ENCODE measurements at places on chromosomes 11 and 22.
A peak's percentile ranks its signal among the peaks of the same experiment; 100 is the strongest.

GRCh38 chr22:24731761-24732160 lies 42.8 kb downstream of the PIWIL3 start:
- no peak for DNase-seq

DNA sequence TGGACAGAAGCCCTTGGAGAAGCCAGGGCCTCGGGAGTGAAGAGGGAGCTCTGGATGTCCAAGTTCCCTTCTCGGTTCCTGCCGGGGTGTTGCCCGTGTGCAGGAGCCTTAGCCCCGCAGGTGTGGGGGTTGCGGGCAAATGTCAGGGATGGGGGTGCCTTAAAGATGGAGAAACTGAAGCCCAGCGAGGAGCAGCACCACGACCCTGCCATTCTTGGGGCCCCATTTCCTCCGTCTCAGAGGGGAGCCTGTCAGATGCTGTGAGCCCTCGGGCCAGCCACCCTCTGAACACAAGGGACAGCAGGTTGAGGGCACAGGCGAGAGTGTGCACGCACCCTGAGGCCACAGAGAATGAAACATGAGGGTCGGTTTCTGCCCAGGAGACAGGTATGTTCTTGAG lies 6.3 kb downstream of the OSBPL5 start:
- DNase-seq, result no peak

GRCh38 chr11:134374171-134374570 lies 37.9 kb downstream of the B3GAT1 start:
- DNase-seq, result no peak

GRCh38 chr11:28679795-28680468 lies 571.7 kb downstream of the METTL15 start:
- DNase-seq, result no peak

- DNase-seq, result no peak
These were observed 50.9 kb downstream of the ENDOD1 start for GRCh38 chr11:95140397-95141033.

GRCh38 chr11:93403930-93404329 lies 73.4 kb downstream of the DEUP1 start:
- no peak for DNase-seq

DNA sequence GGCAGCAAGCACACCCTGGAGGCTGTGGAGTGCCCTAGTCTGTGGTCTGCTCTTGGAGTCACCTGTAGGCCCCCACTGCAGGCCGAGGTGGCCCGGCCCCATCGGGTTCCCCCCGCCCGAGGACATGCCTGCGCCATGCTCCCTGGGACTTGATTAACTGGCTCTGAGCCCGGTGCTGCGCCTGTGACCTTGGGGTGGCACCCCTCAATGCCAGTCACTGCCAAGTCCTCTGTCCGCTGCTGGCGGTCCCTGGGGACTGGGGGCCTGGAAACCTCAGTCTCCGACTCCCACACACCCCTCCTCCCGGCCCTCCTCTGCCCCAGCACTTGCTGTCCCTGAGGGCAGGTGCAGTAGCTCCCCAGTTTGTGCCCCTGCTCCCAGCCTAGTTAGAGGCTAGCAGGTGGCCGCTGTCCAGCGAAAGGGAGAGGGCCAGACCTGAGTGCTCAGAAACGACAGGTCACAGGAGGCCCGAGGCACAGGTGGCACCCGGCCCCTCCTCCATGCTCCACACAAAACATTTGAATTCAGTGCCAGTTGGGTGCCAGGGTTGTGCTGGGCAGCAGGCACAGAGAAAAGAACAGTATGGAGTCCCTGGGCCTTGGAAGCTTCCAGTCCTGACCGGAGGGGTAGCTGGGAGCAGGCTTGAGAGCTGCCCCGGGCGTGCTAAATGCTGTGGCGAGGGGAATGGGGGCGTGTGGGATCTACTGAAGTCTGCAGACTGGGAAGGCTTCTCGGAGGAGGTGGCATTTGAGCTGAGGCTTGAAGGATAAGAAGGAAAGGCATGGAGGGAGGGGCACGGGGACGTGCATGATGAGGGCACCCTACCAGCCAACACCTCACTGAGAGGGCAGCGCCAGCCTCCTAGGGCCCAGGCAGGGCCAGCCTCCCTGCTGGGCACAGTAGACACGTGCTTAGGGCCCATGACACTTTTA lies 16.4 kb upstream of the FLRT1 start:
- DNase-seq, result no peak

DNA sequence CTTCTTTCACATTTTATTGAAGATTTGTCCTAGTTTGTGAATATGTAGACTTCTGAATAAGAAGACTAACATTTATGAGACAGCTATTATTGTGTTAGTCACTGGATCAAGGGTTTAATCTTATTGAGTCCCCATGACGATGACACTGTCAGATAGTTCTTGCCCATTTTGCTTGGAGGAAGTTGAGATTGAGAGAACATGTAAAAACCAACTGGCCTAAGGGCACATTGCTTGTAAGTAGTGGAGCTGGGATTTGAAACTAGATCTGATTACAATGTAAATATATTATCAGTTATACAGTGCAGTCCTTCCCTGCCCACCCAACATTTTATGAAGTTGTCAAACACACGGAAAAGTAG lies 134.7 kb downstream of the HIPK3 start:
- no peak for DNase-seq

- DNase-seq, result no peak
These were observed 1097.6 kb downstream of the JRKL start for GRCh38 chr11:97487387-97487786.

DNA sequence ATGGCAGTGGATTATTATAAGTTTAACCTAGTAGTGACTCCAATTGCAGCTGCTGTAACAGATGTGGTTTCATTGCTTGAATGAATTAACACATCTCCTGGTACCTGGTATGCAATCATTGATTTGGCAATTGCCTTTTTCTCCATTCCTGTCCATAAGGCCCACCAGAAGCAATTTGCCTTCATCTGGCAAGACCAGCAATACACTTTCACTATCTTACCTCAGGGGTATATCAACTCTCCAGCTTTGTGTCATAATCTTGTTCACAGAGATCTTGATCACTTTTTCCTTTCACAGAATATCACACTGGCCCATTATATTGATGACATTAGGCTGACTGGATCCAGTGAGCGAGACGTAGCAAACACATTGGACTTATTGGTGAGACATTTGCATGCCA lies 128.7 kb upstream of the ZC3H12C start:
- DNase-seq, result no peak

- no peak for DNase-seq
These were observed 41.1 kb downstream of the BCR start for GRCh38 chr22:23221351-23221804.

- no peak for DNase-seq
These were observed 97.9 kb downstream of the CWF19L2 start for GRCh38 chr11:107359701-107360100.

DNA sequence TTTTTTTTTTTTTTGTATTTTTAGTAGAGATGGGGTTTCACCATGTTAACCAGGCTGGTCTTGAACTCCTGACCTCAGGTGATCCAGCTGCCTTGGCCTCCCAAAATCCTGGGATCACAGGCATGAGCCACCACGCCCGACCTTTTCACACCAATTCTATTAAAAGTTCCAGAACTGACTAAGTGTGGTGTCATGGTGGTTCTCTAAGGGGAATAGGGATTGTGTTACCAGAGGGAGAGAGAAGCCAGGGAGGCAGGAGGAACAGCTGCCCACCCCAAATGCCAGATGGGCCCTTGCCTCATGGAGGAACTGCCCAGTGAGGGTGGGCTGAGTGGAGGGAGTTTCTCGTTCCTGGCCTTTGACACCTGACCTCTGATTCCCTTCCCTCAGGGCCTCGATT lies 5.9 kb downstream of the RPS6KA4 start:
- DNase-seq, result no peak

GRCh38 chr11:128195057-128195751 lies 392.2 kb downstream of the ETS1 start:
- DNase-seq, result peak; percentile 82

DNA sequence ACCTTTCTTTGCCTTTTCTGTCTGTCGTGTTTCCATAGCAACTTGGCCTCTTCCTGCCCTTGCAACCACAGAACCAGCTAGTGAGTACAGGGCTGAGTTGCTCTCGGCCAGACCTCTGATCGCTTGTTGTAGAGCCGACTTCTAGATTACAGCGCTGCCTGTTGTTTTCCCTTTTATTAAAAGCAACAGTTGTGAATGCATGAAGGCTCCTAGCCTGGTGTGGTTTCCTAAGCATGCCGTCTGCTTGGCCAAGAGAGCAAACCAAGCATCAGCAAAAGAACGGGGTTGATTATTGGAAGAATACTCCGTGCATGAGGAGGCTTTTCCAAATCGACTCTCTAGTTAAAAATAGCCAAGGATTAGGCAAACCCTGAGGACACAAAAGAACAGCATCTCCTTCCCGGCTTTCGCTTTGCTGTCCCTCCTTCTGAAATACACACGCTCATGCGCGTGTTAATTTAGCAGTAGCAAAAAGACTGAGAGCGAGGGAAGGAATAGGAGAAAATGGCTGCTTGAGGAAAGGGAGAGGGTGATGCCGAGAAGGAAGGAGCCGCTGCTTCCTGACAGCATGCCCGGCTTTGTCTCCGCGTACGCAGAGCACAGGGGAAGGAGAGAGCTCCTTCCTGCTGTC lies 71.5 kb upstream of the TTC12 start:
- no peak for DNase-seq

DNA sequence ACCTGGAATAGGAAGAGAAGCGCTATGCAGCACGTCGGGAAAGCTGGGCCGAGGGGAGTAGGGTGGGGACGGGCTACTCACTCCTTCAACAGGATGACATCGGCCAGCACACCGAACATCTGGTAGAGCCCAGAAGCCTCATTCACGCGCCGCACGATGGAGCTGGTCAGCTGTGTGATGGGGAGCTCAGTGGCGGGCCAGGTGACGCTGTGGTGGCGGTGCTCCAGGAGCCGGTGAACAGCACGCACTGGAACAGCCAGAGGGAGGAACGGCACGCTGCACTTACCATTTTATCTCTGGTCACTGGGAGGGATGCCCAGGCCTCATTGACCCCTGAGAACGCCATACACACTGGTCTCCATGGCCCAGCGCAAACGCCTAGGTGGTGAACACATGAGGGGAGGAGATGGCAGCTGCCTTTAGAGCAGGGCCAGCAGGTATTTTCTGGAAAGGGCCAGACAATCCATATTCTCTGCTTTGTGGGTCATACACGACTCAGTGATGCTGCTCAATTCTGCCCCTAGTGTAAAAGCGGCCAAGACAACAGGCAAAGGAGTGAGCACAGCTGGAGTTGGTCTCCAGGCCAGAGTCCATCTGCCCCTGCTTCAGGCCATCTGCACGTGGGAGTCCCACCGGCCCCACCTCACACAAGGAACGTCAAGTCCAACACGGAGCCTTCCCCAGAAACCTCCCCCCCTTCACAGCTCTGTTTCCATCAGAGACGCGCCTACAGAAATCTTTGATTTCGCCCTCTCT lies 8.8 kb downstream of the FOXRED2 start:
- no peak for DNase-seq

- DNase-seq, result no peak
These were observed 2221.9 kb upstream of the RAG2 start for GRCh38 chr11:38819981-38820380.

DNA sequence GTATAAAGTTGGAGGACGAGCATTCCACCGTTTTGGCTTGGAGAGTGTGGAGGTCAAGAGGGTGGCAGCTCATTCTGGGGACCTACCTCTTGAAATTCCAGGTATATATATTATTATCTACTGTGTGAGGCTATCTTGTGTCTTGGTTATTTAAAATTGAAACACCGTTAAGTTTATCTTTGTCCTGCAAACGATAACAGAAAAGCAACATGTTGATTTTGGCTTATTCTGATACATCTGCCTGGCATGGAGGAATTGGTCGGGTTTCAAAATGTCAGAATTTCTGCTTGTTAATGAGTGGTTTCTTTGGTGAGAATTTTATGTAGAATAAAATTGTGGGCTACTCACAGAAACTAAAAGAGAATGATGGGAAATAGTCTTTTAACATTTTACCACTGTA lies 54.4 kb downstream of the SVIP start:
- DNase-seq, result no peak

GRCh38 chr11:102926961-102927623 lies 28.4 kb downstream of the MMP13 start:
- no peak for DNase-seq

GRCh38 chr22:37267661-37268413 lies 14.5 kb upstream of the CYTH4 start:
- peak; percentile 57 for DNase-seq

GRCh38 chr11:45931739-45932138 lies 9.3 kb downstream of the LARGE2 start:
- no peak for DNase-seq

GRCh38 chr11:65651589-65652510 lies 10.9 kb downstream of the RELA start:
- peak; percentile 83 for DNase-seq

DNA sequence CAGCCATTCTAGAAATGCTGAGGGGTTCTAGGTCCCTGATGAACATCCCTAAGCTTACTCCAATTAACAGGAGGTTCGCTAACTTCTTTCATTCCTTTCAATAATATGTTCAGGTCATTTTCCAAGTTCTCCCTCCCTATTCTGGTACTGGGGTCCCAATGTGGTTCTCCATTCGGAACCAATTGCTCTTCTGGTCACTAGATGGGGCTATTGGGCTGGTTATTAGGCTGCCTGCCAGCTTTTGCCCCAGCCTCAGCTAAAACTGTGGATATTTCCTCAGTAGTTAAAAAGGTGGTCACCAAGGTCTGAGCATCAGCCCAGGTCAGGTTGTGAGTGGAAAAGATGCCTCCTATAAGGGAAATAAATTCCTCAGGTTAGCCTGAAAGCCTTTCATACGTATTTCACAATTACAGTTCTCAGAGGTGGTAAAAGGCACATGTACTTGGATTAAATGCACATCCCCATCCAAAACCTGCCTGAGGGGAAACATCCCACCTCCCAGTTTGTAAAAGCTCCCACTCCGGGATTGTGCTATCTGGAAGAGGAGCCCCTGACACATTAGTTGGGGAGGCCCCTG lies 161.1 kb upstream of the CCDC179 start:
- peak; percentile 62 for DNase-seq

DNA sequence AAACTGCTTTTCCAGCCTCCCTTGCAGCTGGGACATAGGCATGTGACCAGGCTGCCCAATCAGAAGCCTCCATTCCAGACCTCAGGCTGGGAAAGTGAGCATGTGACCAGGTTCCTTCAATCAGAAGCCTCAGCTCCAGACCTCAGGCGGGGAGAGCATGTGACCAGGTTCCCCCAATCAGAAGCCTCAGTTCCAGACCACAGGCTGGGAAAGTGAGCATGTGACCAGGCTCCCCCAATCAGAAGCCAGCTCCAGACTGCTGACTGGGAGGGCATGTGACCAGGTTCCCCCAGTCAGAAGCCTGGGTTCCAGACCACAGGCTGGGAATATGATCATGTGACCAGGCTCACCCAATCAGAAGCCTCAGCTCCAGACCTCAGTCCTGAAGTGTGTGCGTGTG lies 11.7 kb upstream of the IL2RB start:
- no peak for DNase-seq

DNA sequence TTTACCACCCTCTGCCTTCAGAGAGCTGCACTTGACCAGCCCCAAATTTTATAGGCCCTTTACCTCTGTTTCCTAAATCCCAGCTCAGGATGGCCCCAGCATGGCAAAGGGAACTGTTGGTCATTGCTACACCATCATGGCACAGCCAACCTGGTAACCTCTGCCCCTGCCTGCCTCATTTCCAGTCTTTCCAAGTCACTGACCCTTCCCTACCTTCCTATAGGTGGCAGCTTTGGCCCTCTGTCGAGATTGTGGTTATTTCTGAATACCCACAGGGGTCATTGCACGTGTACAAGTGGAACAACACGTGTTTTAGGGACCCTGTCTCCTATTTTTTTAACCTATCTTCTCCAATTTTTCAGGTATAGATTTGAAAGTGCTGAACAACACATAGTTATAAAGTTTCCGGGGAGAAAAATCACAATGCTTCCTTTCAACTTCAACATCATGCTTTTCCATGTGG lies 2.8 kb downstream of the GALNT18 start:
- no peak for DNase-seq

Measured in hematopoietic multipotent progenitor cell treated with erythropoietin and hydrocortisone succinate and interleukin-3 and kit ligand, for 6 days (in vitro differentiated cells).